ENCODE measurements at places on chromosomes 6 and 20. TPM values are rescaled to one million over a fixed set of nuclear protein-coding genes. Genes with fewer than 3 reads are reported as not detected.
A peak's percentile ranks its signal among the peaks of the same experiment; 100 is the strongest.

DNA sequence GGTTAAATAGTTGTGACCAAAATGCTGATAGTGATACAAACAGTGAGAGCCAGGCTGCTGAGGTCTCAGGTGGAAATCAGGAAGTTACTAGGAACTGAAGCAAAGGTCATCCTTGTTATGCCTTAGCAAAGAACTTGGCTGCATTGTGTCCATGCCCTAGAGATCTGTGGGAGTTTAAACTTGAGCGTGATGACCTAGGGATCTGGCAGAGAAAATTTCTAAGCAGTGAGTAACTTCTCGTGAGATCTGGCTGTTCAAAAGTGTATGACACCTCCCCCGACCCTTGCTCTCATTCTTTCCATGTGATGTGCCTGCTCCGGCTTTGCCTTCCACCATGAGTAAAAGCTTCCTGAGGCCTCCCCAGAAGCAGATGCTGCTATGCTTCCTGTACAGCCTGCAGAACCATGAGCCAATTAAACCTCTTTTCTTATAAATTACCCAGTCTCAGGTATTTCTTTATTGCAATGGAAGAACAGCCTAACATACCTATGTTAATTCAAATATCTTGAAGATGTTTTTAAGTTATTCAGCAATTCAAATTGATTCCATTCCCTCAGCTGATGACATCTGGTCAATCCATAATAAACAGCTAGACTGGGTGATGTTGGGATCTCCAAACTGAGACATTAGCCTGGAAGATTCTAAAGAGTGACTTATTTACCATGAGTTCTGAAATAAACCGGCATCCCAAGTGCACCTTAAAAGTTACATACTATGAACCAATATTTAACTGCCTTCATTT lies 33.8 kb downstream of the KIF16B start:
- DNase-seq, result no peak

GRCh38 chr6:5151955-5152401 lies 66.8 kb downstream of the PPP1R3G start:
- DNase-seq, result no peak

DNA sequence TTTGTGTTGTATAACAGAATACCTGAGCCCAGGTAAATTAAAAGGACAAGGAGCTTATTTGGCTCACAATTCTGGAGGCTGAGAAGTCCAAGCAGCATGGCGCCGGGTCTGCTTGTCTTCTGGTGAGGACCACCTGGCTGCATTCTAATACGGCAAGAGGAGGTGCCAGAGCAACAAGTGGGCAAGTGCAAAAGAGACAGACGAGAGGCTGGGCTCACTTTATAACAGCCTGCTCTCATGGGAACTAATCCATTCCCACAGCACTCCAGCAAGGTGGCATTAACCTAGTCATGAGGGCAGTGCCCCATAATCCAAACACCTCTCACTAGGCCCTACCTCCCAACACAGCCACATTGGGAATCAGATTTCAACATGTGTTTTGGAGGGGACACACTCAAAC lies 12.9 kb downstream of the PACSIN1 start:
- no peak for DNase-seq

GRCh38 chr6:46014511-46015118 lies 1.0 kb downstream of the CLIC5 start:
- DNase-seq, result peak; percentile 75

DNA sequence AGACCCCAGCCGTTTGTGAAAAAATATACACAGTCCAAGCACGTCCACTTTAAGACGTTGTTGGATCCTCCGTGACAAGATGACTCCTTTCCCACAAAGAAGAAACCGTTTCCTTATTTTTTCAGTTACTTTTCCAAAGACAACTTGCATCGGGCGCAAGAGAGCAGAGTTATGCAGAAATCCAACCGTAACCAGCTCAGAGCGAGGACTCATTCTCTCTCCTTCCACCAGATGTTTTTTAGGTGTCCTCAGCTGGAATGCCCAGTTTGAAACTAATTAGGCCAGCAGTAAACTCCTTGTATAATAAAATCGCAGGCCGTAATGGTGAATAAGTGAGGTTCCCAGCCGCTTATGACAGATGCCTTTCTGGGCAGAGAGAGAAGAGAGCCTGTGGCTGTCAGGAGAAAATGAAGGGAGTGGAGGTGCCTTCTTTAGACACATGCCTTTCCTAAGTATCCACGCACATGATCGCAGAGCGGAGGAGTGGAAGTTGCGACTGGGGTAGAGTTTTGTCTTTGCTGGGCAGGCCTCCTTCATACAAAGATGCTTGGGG lies 2.8 kb downstream of the EYA2 start:
- no peak for DNase-seq

DNA sequence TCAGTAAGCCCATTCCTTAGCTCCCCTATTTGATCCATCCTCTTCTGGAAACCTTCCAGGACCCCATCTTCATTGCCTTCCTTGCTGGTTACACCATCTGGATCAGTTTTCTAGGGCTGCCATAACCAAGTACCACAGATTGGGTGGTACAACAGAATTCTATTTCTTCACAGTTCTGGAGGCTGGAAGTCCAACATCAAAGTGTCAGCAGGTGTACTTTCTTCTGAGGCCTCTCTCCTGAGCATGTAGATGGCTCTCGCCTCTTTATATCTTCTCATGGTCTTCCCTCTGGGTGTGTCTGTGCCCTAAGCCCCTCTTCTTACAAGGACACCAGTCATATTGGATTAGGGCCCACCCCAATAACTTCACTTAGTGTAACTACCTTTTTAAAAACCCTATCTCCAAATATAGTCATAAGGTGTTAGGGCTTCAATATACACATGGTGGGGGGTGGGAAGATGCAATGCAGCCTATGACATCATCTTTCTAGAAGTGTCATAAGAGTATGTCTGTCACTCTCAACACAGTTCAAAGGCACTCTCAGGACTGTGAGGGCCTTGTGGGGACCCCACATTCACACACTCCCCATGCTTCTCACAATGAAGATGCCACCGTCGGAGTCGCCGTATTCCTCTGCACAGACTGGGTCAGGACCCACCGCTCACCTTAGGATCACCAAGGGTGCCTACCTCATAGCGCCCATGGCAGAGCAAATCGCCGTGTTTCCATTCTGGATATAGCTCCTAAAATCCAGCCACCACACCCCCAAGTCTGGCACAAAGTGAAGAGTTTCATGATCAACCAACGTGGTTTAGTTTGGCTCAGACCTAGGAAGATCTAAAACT lies 12.2 kb upstream of the PRND start:
- DNase-seq, result no peak

Gene TNXB
- 7.0 TPM for polyA plus RNA-seq

GRCh38 chr20:37234254-37234581 lies 27.4 kb downstream of the GHRH start:
- no peak for DNase-seq

DNA sequence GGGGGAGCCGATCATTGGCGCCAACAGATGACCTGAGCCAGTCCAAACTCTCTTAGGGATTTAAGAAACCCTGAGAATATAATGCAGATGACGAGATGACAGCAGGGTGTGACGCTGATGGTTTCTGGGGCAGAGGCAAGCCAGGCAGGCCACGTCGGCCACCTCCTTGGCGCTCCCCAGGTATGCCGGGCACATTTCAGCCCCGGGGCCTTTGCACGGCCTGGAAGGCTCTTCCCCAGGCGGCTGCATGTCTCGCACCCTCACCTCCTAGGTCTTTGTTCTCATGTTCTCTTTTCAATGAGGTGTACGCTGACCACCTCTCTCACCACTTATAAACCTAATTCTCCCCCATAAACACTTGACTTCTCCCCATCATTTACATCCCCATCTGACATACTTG lies 64.9 kb downstream of the RBM38 start:
- no peak for DNase-seq

Gene GSTA2
- polyA plus RNA-seq, result not detected

GRCh38 chr20:33322456-33322855 lies 39.4 kb downstream of the BPIFB1 start:
- no peak for DNase-seq

GRCh38 chr6:5058254-5058653 lies 26.9 kb upstream of the PPP1R3G start:
- no peak for DNase-seq

Gene HUS1B
- 0.49 TPM for polyA plus RNA-seq

- no peak for DNase-seq
These were observed 6.2 kb downstream of the SLC9A8 start for GRCh38 chr20:49818816-49819215.
